Right atrium auricular region (tissue), 2 donors: ENCODE measurements at places on chromosomes 2 and 18. TPM values are rescaled to one million over a fixed set of nuclear protein-coding genes. Genes with fewer than 3 reads are reported as not detected.

Gene PDCD1
- 17.5 TPM for total RNA-seq

Gene ORC4
- 64.3 TPM for total RNA-seq

Gene CTAGE1
- total RNA-seq = not detected

Gene DAW1
- total RNA-seq = not detected

Gene FRZB
- total RNA-seq = 1.8 TPM

Gene METTL21A
- total RNA-seq = 14.9 TPM

Gene CD226
- 0.22 TPM for total RNA-seq

Gene CFAP221
- 0.44 TPM for total RNA-seq

Gene MC2R
- total RNA-seq = not detected

Gene TMEM169
- 0.94 TPM for total RNA-seq

Gene PLEKHH2
- total RNA-seq = 4.7 TPM

Gene STARD6
- not detected for total RNA-seq

Gene SCN7A
- 6.2 TPM for total RNA-seq

Gene TTC39C
- total RNA-seq = 10.3 TPM

GRCh38 chr18:51563396-51563795 lies 365.9 kb upstream of the MEX3C start:
- no peak for DNase-seq

- DNase-seq = no peak
These were observed 175.2 kb downstream of the METTL4 start for GRCh38 chr18:2396162-2396505.

GRCh38 chr18:3498698-3499471 lies 48.9 kb downstream of the TGIF1 start:
- no peak for DNase-seq

DNA sequence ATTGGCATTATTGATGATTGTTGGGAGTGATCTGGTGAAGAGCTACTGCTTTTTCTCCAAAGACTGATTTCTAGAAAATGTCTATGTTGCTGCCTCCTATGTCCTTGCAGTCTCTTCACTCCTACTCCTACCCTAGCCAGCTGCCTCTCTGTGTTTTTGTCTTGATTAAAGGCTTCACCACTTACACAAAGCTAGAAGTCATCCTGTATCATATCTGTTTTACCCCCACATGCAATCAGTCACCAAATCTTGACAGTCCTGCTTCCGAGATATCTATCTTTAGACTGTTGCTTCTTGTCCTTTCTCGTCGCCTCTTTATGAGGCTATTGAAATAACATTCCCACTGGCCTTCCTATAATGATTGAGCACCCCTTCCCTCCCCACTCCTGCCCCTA lies 84.5 kb upstream of the ITGA4 start:
- DNase-seq = no peak

GRCh38 chr2:71071681-71072398 lies 3.4 kb downstream of the NAGK start:
- no peak for DNase-seq

- no peak for DNase-seq
These were observed 29.5 kb upstream of the CHN1 start for GRCh38 chr2:175034716-175035115.

DNA sequence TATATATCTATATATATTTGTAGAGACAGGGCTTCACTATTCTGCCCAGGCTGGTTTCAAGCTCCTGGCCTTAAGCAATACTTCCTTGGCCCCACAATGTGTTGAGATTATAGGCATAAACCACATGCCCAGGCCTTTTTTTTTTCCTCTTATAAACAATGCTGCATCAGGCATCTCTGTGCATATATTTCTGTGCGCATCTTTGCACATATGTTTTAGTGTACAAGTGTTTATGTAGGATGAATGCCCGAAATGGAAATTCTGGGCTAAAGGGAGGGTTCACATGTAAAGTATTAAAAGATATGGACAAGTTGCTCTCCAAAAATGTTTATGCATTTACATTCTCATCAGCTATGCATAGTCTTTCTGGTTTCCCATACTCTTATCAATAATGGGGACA lies 183.2 kb upstream of the SPRED2 start:
- DNase-seq = no peak

DNA sequence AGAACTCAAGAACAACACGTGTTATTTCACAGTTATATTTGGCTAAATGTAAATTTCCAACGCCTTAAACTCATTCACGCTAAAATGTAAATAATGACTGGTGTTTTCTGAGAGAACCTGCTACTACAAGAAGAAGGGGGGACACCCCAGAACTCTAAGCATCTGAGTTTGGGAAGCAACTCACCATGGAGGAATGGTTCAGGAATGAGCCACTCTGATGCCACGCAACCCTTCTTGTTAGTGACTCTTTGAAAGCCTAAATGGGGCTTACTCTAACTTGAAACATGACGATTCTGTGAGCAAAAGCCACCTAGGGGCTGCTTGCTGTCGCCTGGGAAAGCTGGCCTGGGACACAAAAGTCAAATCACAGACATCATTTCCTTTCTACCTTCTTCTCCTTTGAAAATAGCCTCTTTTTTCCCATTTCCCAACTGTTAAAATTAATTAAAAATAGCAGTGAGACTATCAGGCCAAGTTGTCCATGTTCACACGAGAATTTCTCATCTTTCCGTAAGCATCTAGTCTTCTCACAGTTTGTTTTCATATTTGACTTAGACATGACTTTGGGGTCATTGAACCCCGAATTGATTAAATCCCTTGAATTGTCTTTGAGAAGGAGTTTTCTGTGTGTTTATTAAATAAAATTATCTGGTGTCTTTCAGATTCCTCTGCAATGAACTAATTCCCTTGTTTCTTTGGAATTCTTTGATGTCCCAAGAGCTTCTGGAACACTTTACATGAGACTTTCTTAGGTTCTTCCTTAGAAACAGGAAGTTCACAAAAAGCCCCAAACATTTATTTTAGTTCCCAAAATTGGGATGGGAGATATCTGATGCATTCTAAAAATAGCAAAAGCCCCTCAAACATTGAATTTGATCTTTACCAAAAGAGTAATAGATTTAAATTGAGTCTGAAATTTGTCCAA lies 75.5 kb upstream of the CABLES1 start:
- DNase-seq = no peak

GRCh38 chr18:13465124-13465446 lies 246.5 kb downstream of the LDLRAD4 start:
- no peak for DNase-seq

- DNase-seq = no peak
These were observed 66.8 kb downstream of the ABCA12 start for GRCh38 chr2:215071676-215072075.

DNA sequence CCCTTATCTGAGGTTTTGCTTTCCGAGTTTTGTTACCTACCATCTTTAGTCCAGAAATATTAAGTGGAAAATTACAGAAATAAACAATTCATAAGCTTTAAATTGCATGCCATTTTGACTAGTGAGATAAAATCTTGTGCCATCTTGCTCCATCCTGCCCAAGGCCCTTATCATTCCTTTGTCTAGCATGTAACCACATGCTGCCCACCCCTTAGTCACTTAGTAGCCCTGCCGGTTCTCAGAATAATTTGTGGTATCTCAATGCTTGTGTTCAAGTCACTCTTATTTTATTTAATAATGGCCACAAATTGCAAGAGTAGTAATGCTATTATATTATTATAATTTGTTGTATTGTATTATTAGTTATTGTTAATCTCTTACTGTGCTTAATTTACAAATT lies 36.8 kb upstream of the VPS54 start:
- no peak for DNase-seq

DNA sequence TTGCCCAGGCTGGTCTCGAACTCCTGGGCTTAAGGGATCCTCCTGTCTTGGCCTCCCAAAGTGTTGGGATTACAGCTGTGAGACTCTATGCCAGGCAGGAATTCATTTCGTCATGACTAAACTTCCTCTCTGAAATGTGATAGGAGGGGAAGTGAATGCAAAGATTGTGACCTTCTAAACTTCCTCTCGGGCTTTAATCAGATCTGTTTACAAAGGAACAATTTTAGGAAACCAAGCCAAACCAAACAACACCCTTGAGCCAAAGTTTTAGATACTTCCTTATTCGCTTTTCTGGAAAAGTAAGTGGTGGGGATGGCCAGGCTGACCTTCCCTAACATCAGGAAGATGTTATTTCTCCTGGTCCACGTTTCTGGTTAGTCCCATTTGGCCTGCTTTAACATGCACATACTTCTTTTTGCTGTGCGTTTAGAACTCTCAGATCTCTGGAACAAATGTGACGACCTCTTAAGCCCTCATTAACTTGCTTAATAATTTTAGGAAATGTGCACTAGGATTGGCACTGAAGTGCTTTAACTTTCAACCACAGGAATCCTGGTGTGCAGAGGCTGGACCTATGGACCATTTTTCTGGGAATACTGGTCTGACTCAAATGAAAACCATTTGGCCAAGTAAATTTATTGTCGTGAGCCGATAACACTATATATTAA lies 33.2 kb upstream of the YES1 start:
- DNase-seq = no peak

- no peak for DNase-seq
These were observed 231.2 kb upstream of the CYP26B1 start for GRCh38 chr2:72378753-72379348.

GRCh38 chr2:177313162-177313781 lies 48.7 kb upstream of the NFE2L2 start:
- DNase-seq = no peak

DNA sequence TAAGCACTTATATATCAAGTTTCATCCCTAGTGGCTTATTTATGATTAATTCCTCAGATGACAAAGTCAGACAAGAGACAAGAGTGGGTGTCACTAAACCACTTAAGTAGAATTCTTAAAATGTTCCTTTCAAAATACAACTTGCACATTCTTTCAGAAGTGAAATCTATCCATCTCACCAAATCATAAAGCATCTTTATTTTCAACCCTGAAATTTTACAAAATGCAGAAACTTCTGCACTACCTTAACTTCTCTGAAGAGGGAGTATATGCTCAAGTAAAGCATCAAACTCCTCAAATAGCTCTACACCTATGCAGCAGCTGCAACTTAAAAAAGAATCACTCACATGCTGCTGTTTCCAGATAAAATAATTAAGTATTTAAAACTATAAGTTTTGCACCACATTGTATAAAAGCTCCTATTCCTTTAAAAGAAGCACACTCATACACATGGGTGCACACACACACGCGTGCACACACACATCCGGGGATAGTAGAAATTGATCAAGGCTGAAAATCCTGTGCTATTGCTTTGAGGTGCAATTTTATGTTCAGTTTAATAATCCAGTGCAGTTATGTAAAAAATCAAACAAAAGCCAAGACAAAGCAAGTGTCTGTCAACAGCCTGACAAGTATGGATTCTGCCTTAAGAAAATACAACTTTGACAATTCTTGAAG lies 244.5 kb downstream of the TCF4 start:
- no peak for DNase-seq

DNA sequence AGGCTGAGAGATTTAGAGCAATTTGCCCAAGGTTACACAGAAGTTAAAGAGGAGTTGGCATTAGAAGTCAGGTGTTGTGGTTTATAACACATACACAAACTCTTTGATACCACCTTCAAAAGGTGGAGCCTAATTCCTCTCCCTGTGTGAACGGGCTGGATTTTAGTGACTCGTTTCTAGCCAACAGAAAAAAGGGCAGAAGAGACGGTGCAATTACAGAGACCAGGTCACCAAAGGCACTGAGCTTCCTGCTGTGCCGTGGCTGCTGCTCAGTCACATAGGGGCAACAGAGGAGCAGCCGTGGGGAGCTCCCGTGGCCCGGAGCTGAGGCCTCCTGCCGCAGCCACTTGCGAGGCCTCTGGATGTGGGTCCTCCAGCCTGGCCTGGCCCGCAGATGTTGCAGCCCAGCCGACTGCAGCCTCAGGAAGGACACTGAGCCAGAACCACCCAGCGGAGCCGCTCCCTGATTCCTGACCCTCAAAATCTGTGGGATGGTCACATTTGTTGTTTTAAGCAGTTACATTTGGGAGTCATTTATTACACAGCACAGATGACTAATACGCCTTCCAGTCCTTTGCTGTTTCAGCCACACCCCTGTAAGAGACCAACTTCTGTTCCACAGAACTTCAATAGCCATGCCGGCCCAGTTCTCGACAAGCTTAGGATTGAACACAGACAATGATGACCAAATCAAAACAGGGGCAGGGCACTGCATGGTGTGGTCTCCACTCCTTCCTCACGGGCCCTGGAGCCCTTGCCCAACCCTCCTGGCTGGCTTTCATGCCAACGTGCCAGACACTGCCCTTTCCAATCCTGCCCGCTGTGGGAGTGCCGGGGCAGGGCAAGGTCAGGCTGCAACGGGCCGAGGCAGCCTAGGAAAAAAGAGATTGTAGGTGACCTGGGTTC lies 17.1 kb downstream of the EDAR start:
- DNase-seq = no peak

GRCh38 chr2:120805602-120806001 lies 69.9 kb downstream of the GLI2 start:
- DNase-seq = no peak

DNA sequence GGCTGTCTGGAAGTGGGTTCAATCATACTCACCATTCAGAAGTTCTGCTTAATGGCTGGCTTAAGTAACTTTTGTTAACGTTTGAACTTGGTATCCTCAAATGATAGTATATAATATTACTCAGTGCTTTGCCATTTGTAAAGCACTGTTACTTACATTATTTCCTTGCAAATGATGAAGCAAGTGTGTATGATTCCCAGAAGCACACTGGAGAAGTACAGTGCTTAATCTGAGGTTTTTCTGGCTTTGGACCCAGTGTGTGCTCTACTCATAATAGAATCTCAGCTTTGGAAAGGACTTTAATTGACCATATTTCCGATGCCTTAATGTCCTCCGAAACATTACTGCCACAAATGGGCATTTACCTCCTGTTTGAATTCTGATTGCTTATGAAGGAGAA lies 63.3 kb downstream of the MAP3K20 start:
- no peak for DNase-seq

- DNase-seq = no peak
These were observed 183.8 kb downstream of the DYM start for GRCh38 chr18:49276680-49277079.

DNA sequence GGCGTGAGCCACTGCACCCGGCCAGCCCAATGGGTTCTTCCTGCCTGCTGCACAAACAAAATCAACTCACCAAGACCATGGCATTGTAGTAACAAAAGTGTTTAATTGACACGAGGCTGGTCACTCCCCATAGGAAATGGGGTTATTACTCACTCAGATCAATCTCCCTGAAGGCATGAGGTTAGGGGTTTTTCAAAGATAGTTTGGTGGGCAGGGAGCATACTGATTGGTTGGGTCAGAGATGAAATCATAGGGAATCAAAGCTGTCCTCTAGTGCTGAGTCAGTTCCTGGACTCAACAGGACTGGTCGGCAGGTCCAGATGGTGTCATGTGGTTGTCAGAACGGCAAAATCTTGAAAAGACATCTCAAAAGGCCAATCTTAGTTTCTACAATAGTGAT lies 122.1 kb downstream of the TMEM17 start:
- DNase-seq = no peak

- no peak for DNase-seq
These were observed 260.8 kb downstream of the SETBP1 start for GRCh38 chr18:44941516-44941915.

DNA sequence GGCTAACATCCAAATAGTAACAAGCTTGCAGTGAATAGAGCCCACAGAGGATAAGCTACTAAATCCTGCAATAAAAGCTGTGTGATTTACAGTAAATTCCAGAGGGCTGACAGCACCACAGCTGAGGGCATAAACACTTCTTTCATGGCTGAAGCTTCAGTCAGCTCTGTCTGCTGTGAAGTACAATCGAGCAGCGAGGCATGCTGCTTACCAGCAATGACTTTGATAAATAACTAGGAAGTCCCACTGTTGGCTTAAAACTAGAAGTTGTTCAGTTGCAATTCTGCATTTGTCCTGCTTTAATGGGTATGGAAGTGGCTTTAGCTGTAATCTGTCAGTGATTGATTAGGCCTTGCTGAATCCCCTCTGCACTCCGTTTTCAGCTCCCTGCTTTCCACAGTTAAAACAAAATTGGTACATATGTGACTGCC lies 65.2 kb upstream of the FIGN start:
- DNase-seq = no peak

GRCh38 chr2:118801151-118801550 lies 46.3 kb downstream of the EN1 start:
- no peak for DNase-seq
